ENCODE measurements at places on chromosomes 5 and 9. TPM values are rescaled to one million over a fixed set of nuclear protein-coding genes. Genes with fewer than 3 reads are reported as not detected.

KDM3B gene
- total RNA-seq, result 89.5 TPM

PCDHB4 gene
- total RNA-seq, result 0.65 TPM

INSL6 gene
- not detected for total RNA-seq

IFNE gene
- 4.5 TPM for total RNA-seq

TEK gene
- 3.8 TPM for total RNA-seq

SUSD3 gene
- total RNA-seq, result 0.09 TPM

SLC25A2 gene
- total RNA-seq, result 0.72 TPM

C9orf50 gene
- not detected for total RNA-seq

BTNL8 gene
- total RNA-seq, result not detected

KIF12 gene
- total RNA-seq, result not detected

LCN1 gene
- not detected for total RNA-seq

N4BP3 gene
- total RNA-seq, result 0.18 TPM

RASGEF1C gene
- total RNA-seq, result not detected

TSTD2 gene
- total RNA-seq, result 17.6 TPM

C9 gene
- total RNA-seq, result not detected

FOXD4L3 gene
- not detected for total RNA-seq

DAB2 gene
- total RNA-seq, result 217 TPM

SLC44A1 gene
- 44.1 TPM for total RNA-seq

FBN2 gene
- total RNA-seq, result 45.1 TPM

Data from fibroblast of the aortic adventitia (primary cell).